ENCODE measurements at places on chromosomes 11 and 22.

DNA sequence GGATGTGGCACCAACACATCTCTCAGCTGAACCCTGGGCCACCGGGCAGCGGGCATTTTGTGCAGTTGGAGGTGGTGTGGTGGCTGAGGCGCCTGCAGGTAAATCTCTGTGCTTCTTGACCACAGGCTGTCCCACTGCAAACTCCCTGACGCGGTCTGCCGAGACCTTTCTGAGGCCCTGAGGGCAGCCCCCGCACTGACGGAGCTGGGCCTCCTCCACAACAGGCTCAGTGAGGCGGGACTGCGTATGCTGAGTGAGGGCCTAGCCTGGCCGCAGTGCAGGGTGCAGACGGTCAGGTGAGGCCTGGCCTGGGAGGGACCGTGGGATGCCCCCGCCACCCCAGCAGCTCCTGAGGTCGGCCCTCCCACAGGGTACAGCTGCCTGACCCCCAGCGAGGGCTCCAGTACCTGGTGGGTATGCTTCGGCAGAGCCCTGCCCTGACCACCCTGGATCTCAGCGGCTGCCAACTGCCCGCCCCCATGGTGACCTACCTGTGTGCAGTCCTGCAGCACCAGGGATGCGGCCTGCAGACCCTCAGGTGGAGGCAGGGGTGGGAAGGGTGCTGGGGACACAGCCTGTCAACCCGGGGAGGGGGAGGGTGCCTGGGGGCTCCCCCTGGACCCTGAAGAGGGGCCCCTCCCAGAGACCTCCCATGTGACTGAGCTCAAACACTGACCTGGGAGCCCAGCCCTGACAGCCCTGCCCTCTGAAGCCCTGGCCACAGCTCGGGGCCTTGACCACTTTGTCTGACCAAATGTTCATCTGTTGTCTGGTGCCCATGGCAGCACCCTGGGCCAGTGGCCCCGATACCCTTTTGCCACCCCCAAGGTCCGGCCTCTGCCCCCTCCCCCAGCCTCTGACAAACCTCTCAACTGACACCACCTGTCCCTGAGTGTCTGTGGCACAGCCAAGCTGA lies 4.6 kb upstream of the PGGHG start:
- DNase-seq = no peak
- peaks cover 65% of the 10 kb centered on the region for H3K27me3 ChIP-seq
- no peak overlapping the region for H3K27ac ChIP-seq
- no peak overlapping the region for H3K4me3 ChIP-seq
- no peaks in the 10 kb centered on the region for H3K36me3 ChIP-seq

GRCh38 chr11:111730871-111731591 lies 35.2 kb downstream of the PPP2R1B start:
- H3K4me3 ChIP-seq = no peak overlapping the region
- no peaks in the 10 kb centered on the region for H3K36me3 ChIP-seq
- H3K4me1 ChIP-seq = peaks cover 59% of the 10 kb centered on the region
- no peaks in the 10 kb centered on the region for H3K27me3 ChIP-seq
- peak; percentile 45 for DNase-seq
- H3K27ac ChIP-seq = peak overlapping the region; percentile 93

DNA sequence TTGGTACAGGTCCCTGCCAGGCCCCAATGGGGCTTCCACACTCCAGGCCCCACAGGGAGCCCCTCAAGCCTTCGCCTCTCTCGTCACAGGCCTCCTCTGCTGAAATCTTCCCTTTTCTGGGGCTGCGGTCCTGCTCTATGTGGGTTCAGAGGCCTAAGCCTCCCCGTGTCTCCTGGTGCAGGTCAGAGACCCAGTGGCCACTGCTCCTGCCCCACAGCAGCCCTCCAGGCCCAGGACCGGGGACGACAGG lies 5.9 kb upstream of the IFITM3 start:
- DNase-seq = no peak
- H3K4me1 ChIP-seq = peaks cover 27% of the 10 kb centered on the region
- no peaks in the 10 kb centered on the region for H3K27me3 ChIP-seq
- no peaks in the 10 kb centered on the region for H3K36me3 ChIP-seq
- H3K27ac ChIP-seq = peak overlapping the region; percentile 83

- peak overlapping the region; percentile 78 for H3K4me3 ChIP-seq
- H3K27me3 ChIP-seq = no peaks in the 10 kb centered on the region
- peaks cover 72% of the 10 kb centered on the region for H3K4me1 ChIP-seq
- DNase-seq = peak; percentile 81
- H3K27ac ChIP-seq = peak overlapping the region; percentile 88
- H3K36me3 ChIP-seq = no peaks in the 10 kb centered on the region
Measured at GRCh38 chr22:37659066-37659896, 758 bp downstream of the PDXP start.

- no peak for DNase-seq
- H3K27ac ChIP-seq = no peak overlapping the region
- no peaks in the 10 kb centered on the region for H3K36me3 ChIP-seq
Measured at GRCh38 chr11:46894961-46895360, 23.4 kb downstream of the LRP4 start.

GRCh38 chr11:73804712-73805111 lies 17.0 kb downstream of the MRPL48 start:
- no peaks in the 10 kb centered on the region for H3K4me1 ChIP-seq
- no peak overlapping the region for H3K4me3 ChIP-seq
- no peaks in the 10 kb centered on the region for H3K27me3 ChIP-seq
- no peak overlapping the region for H3K27ac ChIP-seq
- H3K36me3 ChIP-seq = peaks cover 6% of the 10 kb centered on the region

All from transverse colon (tissue), 4 donors.